ENCODE measurements at places on chromosomes 7 and 10.

DNA sequence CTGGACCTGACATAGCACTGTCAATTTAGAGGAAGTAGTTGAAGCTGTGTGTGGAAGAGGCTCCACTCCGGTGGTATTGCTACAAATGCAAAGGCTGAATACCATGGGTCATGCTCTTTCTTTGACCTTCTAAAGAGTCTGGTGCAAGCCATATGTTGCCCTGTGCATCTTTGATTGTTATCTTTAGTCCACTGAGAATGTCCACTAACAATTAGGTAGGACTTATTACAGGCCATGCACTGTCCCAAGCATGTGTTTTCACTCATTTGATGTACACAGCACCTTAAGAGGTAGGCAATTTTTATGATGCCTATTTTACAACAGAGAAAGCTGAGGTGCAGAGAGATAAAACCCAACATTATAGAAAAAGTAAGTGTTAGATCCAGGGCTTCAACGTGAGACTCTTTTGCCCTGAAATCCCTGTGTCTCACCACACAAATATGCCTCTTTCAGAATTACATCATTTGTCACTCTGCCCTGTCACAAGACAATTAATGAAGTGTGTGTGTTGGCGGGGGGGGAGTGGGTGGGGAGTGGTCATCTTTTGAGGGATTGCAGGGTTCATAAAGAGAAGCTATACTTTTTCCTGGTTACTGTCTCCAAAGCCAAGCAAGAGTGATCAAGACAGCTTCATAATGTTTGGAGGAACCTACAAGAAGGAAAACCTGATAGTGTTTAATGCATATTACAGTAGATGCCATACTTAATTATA lies 637.6 kb upstream of the IGFBP3 start:
- no peak for DNase-seq

GRCh38 chr10:26824015-26824690 lies 36.6 kb downstream of the ABI1 start:
- no peak for DNase-seq

GRCh38 chr10:133277277-133277992 lies 767 bp upstream of the ADAM8 start:
- no peak for DNase-seq

GRCh38 chr7:128672927-128673517 lies 930 bp downstream of the GARIN1A start:
- DNase-seq, result no peak

GRCh38 chr10:60960913-60961312 lies 16.9 kb upstream of the RHOBTB1 start:
- DNase-seq, result no peak

GRCh38 chr10:86415116-86415515 lies 48.5 kb upstream of the GRID1 start:
- no peak for DNase-seq

DNA sequence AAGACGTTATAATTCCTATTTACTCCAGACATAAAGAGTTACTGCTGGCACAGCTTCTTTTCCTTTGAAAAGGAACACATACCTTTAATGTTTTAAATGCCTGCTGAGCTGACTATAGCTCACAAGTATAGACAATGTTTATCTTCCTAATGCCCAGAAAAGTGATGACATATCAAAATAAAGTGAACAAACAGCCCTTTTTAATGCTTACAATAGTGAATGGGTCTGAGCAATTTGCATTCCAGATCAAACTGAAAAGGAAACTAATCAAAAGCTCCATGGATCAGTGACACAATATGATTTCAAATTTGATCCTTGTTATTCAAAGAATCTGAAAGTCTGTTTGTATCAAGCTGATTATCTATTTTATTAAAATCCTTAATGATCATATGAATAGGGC lies 233.6 kb upstream of the SEMA3E start:
- DNase-seq, result no peak

DNA sequence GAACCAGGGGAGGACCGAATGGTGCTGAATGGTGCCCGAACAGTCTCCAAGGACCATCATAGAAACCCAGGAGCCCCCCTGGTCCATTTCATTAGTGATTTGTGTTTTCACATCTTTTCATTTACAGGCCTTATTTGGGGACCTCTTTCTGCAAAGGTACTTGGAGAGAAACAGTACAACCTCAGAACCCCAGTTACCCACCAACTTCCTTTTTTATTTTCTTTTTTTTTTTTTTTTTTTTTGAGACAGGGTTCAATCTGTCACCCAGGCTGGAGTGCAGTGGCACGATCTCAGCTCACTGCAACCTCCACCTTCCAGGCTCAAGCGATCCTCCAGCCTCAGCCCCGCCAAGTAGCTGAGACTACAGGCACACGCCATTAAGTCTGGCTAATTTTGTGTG lies 13.0 kb upstream of the ELN start:
- no peak for DNase-seq

DNA sequence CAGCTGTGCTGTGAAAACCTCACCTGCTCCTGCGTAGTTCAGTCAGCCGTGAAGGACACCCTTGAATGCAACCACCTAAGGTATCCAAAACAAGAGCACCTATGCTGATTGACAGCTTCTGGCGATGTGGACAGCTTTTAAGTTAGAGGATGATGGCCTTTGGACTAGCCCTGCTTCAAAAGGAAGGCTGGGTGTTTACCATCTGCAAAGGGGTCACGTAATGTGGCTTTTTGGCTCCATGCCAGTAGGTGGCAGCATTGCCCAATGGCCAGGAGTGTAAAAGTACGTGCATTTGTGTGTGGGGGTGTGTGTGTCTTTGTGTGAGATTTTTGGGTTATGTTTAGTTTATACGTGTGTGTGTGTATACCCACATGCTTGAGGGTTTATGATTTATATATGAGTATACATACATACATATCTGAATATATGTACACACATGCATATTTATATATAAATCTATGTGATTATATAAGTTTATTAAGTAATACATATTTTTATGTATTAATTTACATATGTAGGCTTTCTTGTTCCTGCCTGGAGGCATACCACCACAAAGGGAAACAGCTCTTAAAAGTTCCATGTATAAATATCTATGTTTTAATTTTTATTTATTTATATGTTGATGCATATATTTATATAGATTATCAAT lies 236.3 kb upstream of the ANKRD30A start:
- DNase-seq, result peak; percentile 5

- DNase-seq, result no peak
Observed at GRCh38 chr10:61272781-61273180, 180.4 kb downstream of the TMEM26 start.

DNA sequence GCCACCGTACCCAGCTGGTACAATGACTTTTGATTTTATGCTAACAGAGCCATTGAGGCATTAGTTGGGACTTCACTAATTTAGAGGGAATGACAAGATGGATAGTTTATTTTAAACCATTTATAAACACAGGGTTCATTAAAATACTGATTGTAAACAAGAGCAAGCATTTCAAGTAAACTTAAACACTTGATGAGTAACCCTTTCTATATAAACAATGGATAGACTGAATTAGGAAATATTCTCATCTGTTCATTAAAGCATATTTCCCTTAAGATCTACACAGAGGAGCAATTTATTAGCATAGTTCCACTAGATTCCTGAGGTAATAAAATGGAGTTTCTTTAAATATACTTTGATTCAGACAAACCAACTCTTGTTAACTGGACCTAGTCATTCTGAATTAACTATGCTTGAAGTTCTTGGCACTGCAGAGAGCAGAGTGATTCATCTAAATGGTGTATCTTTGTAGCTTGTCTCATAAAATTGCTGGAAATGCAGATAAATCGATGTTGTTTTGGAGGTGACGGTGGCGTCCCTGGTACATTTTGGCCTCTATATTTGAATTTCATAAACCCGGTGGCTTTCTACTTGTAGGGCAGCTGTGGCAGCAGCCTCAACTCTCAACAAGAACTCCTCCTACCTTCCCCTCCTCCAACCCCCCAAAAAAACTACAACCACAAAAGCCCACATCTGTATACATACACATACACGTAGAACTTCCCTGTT lies 15.4 kb upstream of the VDAC2 start:
- DNase-seq, result no peak

DNA sequence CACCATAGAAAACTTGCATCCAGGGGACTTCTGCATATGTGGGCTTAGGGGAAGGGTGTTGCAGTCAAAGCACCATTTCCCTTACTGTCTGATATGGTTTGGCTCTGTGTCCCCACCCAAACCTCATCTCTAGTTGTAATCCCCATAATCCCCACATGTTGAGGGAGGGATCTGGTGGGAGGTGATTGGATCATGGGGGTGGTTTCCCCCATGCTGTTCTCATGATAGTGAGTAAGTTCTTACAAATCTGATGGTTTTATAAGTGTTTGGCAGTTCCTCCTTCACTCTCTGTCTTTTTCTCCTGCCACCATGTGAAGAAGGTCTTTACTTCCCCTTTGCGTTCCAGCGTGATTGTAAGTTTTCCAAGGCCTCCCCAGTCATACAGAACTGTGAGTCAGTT lies 177.4 kb downstream of the ADK start:
- no peak for DNase-seq

GRCh38 chr10:69716711-69717560 lies 84.8 kb upstream of the COL13A1 start:
- peak; percentile 58 for DNase-seq

- no peak for DNase-seq
Observed at GRCh38 chr7:113076703-113077102, 9.9 kb downstream of the GPR85 start.

DNA sequence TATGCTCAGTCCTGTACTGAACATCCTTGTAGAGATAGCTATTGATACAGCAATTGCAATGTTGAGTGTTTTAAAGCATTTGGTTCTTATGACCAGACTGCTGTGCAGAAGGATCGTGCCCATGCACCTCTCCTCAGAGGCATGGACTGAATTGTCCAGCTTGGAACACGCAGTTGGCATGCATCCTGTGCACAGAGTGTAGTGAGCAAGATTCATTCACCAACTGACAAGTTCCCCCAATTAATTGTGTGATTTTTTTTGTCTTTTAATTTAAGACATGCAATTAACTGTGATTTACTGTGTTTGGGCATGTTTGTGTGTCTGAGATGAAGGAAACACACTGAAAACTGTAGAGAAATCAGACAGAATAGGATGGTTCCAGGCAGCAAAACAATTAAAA lies 323.7 kb downstream of the CDK14 start:
- DNase-seq, result no peak

DNA sequence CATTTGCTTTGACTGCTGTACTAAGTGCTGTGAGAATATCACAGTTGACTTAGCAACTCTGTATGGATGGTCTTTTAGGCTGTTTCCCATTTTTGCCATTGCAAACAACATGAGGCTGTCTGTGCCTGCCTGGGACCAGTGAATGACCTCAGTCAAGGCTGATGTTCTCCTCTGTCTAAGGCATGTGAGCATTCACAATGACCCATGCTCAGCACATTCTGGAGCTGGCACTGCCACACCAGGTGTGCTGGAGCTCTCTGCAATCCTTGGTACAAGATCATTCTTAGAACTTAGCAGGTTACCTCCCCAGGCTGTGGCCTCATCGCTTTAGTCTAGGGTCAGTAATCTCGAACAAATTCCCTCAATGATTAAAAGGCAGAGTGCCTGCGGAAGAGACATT lies 61.9 kb downstream of the SH3PXD2A start:
- DNase-seq, result no peak

- DNase-seq, result no peak
Observed at GRCh38 chr7:133349101-133349500, 96.2 kb downstream of the EXOC4 start.

GRCh38 chr7:50497068-50497642 lies 47.0 kb upstream of the FIGNL1 start:
- no peak for DNase-seq

DNA sequence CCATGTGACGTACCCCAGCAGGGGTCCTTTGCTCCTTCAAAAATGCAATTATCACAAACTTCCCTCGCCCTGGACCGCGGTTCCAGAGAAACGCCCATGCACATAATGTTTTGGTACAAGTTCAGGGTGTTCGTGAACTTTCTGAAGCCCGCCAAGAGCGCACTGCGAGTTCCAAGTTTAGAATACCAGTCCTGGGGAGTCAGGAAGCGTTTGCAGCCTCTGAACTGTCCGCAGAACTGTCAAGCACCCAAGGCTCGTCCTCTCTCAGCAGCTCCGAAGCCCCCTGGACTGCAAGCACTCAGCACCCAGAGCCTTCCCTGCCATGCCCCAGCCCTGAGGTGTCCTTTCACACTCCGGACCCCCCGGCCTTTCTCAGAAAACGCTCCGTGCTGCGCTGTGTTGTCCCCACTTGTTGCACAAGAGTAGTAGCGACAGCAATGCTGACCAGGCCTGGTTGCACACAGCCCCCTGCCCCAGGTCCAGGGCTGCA lies 30.3 kb downstream of the CALML3 start:
- DNase-seq, result no peak

DNA sequence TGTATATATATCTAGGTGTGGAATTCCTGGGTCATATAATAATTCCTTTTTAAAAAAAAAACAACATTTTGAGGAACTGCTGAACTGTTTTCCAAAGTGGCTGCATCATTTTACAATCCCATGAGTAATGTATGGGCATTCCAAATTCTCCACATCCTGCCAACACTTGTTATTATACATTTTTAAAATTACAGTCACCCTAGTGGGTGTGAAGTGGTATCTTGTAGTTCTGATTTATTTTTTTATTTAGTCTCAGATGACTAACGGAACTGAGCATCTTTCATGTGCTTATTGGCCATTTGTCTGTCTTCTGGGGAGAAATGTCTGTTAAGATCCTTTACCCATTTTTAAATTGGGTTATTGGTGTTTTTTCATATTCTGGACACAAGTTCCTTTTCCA lies 12.0 kb upstream of the KLHL7 start:
- no peak for DNase-seq

DNA sequence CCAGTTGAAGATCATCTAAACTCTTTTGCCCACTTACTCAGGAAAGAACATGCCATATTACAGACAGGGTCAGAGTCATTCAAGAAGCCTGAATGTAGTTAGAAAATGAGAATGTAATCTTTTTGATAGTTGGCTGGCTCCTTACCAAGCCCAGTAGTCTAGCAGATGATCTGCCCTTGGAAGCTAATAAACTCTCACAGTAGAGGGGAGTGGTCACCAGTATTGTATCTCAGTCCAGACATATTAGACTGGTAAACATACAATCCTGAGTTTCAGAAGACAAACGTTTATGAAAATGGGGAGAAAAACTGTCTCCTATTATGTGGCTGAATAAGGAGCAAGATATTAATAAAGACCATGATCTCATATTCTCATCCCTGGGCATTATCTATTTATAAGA lies 65.3 kb downstream of the SEPTIN7 start:
- DNase-seq, result no peak

- no peak for DNase-seq
Observed at GRCh38 chr10:33263453-33263852, 71.0 kb downstream of the NRP1 start.

GRCh38 chr7:12458520-12459131 lies 55.0 kb upstream of the VWDE start:
- no peak for DNase-seq

- no peak for DNase-seq
Observed at GRCh38 chr10:128173386-128173785, 47.2 kb upstream of the MKI67 start.

- DNase-seq, result no peak
Observed at GRCh38 chr10:71616817-71617654, 102.5 kb downstream of the C10orf105 start.

All from GM12891 (cell line).